GM23338 (cell line): ENCODE measurements at places on chromosomes 6 and 20.

DNA sequence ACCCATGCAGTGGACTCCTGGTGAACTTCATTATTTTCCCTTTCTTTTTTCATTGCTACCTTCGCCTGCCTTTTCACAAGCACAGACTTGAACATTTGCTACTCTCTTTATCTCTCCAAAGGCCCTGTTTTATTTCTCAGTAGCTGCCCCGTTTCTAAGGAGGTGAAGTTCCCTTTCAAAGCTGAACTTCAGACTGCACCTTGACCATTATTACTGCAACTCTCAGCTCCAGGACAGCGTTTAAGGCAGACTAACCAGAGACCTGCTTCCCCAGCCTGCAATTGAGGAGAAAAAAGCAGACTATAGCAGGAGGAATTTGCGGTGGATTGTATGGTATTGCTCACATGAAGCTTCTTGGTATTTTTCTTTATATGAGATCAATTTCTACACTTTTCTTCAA, 460.7 kb downstream of the CBLN4 start:
- no peak overlapping the region for H3K4me3 ChIP-seq
- no peak for DNase-seq
- H3K36me3 ChIP-seq, result peaks cover 3% of the 10 kb centered on the region

DNA sequence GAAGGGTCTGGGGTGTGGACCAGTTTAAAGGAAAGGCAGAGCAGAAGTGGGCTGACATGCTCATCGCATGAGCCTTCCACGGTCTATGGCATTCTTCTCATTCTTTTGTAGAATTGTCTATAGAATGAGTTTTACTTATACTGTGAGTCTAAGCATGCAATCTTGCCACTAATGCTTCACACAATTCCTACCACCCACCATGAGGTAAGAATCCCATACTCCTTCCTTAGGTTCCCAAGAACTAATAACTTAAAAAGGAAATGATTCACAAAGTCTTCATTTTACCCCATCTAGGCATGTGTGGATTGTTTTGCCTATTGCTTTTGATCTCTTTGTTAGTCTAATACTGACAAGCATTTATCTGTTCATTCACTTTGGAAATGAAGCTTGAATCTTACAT, 195.2 kb downstream of the LY86 start:
- no peak for DNase-seq
- H3K4me1 ChIP-seq, result peaks cover 5% of the 10 kb centered on the region; the same call in 1 of the 2 replicates
- no peaks in the 10 kb centered on the region for H3K36me3 ChIP-seq
- H3K27me3 ChIP-seq, result no peaks in the 10 kb centered on the region
- no peak overlapping the region for H3K4me3 ChIP-seq

DNA sequence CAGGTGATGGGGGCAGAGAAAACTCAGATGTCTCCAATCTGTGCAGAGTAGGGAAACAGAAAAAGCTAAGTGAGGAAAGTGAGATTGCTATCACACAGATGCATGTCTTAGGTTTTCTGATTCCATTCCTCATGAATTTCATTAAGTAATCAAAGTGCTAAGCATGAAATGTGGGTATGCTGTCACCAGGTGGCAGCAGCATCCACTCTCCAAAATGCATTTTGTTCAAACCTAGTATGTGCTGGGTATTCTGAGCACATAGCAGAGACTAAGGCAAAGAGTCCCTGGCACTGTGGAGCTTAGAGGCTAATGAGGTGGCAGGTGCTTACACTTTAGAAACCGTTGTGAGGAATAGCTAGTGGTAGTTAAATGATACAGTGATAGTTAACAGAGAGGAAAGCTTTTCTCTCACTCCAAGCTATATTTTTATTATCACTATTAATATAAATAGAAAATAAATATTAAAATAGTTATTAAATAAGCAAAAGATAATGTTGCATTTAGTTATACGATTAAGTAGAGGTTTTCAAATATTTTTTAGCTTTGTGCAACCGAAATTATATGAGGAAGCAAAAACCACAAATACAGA, 179.5 kb downstream of the CDH26 start:
- H3K4me3 ChIP-seq, result no peak overlapping the region
- no peaks in the 10 kb centered on the region for H3K4me1 ChIP-seq
- H3K27me3 ChIP-seq, result no peaks in the 10 kb centered on the region

GRCh38 chr6:91437315-91437729, 850.5 kb upstream of the MAP3K7 start:
- no peak overlapping the region for H3K4me3 ChIP-seq
- no peaks in the 10 kb centered on the region for H3K36me3 ChIP-seq
- peaks cover 11% of the 10 kb centered on the region for H3K4me1 ChIP-seq
- no peaks in the 10 kb centered on the region for H3K27me3 ChIP-seq

DNA sequence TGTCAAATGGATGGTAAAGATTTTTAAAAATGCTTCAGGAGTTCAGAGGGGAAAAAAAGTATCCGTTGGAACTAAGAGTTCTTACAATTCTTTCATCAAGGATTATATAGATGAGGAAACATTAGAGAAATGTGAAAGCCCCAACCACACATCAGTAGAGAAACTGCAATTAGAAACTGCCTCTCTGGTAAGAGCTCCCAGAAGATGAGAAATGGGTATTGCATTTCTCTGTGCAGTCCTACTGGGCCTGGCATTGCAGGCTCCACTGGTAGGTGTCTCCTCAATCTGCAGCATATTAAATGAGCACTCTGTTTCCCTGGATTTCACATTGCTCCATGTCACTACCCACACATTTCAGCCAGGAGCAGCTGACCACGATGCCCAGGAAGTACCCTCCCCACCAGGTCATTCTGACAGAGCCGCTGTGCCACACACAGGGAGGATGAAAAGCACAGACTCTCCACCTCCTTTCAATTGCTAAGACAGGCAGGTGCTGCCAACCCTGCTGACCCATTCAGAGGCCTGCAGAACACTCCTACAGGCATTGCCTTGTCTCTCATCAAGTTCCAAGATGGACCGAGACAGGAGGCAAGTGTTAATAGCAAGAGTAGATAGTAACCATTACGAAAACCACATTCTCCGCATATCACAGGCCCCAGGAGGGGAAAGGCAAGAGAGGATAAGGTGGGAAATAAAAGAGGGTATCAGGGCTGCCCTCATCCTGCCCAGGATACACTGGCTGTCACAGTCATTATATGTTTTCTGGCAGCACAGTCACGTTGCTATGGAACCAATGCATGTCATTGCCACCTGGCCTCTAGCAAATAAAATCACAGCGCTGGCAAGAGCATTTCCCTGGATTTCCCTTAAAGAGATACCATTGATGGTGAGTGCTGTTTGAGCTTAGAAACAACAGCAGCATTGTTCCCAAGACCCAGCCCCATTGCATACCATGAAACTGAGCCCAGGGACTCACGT, 241.7 kb downstream of the ATXN1 start:
- DNase-seq, result peak; percentile 44
- peaks cover 8% of the 10 kb centered on the region; the same call in 1 of the 2 replicates for H3K4me1 ChIP-seq
- no peaks in the 10 kb centered on the region for H3K27me3 ChIP-seq
- no peak overlapping the region for H3K4me3 ChIP-seq
- no peak overlapping the region for H3K27ac ChIP-seq
- H3K36me3 ChIP-seq, result no peaks in the 10 kb centered on the region

GRCh38 chr6:24744911-24745310, 26.0 kb upstream of the C6orf62 start:
- no peaks in the 10 kb centered on the region for H3K36me3 ChIP-seq
- no peak overlapping the region for H3K27ac ChIP-seq
- H3K4me1 ChIP-seq, result no peaks in the 10 kb centered on the region
- no peak for DNase-seq

DNA sequence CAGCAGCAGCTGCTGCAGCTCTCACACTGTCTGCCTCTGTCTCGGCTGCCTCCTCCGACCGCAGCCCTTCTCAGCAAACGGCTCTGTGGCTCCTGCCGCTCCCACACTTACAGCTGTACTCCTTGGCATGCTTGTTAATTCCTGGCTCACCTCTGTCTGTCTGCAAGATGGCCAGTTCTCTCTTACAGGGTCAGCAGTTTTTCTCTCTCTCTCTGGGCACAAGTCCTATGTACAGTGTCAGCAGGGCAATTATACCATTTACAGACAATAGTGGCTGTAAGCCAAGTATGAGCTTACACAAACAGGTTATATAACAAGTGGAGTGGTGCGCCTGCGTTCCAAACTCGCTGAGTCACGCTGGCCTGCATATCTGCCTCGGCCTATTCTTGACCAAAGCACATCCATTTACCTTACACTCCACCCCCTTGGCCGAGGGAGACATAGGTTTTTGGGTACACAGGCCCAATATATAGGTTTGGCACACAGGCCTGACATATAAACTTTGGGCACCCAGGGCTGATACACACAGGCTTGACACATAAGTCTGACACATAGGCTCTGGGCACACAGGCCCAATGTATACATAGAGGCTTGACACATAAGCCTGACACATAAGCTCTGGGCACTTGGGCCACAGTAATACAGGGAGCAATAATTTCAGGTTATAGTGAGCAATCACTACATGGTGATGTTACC, 4.4 kb downstream of the ZKSCAN3 start:
- H3K36me3 ChIP-seq, result no peaks in the 10 kb centered on the region
- no peak for DNase-seq
- H3K4me3 ChIP-seq, result no peak overlapping the region

- no peak overlapping the region for H3K27ac ChIP-seq
- no peak overlapping the region for H3K4me3 ChIP-seq
- H3K36me3 ChIP-seq, result peaks cover 72% of the 10 kb centered on the region
- DNase-seq, result no peak
- no peaks in the 10 kb centered on the region for H3K4me1 ChIP-seq
- no peaks in the 10 kb centered on the region for H3K27me3 ChIP-seq
Measured at GRCh38 chr20:496126-496696, 33.9 kb upstream of the TBC1D20 start.

DNA sequence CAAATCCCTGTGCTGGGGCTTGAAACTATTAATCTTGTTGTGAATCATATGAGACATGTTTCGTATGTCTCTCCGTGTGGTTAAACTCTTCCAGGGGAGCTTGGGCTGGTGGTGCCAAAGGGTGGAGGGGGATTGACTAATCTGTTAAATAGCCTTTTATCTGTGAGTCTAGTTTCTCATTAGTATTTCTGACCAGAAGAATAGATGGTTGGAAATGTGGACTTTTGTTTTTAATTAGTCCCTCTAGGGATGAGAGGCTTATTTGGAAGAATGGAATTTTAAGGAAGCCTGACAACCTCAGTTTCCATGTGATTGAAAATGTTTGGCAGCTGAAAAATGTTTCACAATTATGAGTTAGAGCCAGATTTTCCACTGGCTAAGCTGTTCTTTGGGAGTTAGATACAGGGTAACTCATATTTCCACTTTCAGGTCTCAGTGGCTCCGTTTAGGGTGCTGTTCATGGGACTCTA, 117.3 kb downstream of the BCKDHB start:
- no peak for DNase-seq
- H3K27ac ChIP-seq, result no peak overlapping the region
- H3K4me3 ChIP-seq, result no peak overlapping the region
- H3K36me3 ChIP-seq, result no peaks in the 10 kb centered on the region
- peaks cover 10% of the 10 kb centered on the region for H3K4me1 ChIP-seq

GRCh38 chr6:112160745-112161144, 73.4 kb downstream of the FAM229B start:
- DNase-seq, result no peak
- no peaks in the 10 kb centered on the region for H3K27me3 ChIP-seq
- no peak overlapping the region for H3K4me3 ChIP-seq
- H3K4me1 ChIP-seq, result no peaks in the 10 kb centered on the region
- no peaks in the 10 kb centered on the region for H3K36me3 ChIP-seq
- no peak overlapping the region for H3K27ac ChIP-seq

GRCh38 chr6:44100088-44100550, 27.1 kb downstream of the MRPL14 start:
- no peaks in the 10 kb centered on the region for H3K4me1 ChIP-seq
- no peaks in the 10 kb centered on the region for H3K36me3 ChIP-seq
- H3K4me3 ChIP-seq, result no peak overlapping the region
- peak; percentile 53 for DNase-seq

- DNase-seq, result no peak
- H3K27ac ChIP-seq, result no peak overlapping the region
- 0 out of 2 replicates have a peak, but pooled peaks cover 13% of the 10 kb centered on the region for H3K4me1 ChIP-seq
- H3K4me3 ChIP-seq, result no peak overlapping the region
- no peaks in the 10 kb centered on the region for H3K27me3 ChIP-seq
- H3K36me3 ChIP-seq, result no peaks in the 10 kb centered on the region
Measured at GRCh38 chr20:10581823-10582222, 92.0 kb downstream of the JAG1 start.

DNA sequence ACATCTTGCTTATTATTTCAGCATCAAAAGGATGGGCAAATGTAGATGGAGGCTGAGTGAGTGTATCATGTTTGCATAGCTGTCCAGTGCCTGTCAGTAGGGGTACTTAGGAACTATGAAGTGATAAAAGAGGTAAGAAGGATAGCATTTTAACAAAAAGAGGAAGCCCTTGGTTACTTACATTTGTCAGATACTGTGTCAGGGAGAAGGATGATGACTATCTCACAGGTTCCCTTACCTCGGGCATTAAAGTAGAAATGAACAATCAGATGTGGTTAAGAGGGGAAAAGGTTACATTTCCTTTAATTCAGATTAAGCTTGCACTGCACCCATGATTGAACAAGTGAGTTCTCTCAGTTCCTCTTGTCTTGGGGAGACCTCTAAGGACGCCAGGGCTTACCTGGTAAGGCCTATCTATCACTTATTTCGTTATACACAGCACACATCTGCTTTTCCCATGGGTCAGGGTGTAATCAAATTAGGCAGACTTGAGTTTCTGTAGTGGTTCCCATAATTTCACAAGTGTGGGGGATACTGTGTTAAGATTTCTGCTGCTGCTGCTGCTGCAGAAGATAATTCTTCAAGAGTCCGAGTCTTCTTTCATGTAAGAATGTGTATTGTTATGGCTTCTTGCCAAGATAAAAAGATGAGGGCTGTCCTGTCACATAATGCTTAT, 4.5 kb downstream of the FOXO3 start:
- H3K4me1 ChIP-seq, result peaks cover 30% of the 10 kb centered on the region
- H3K36me3 ChIP-seq, result no peaks in the 10 kb centered on the region; the same call in 1 of the 2 replicates
- no peak overlapping the region for H3K27ac ChIP-seq
- no peak overlapping the region for H3K4me3 ChIP-seq

DNA sequence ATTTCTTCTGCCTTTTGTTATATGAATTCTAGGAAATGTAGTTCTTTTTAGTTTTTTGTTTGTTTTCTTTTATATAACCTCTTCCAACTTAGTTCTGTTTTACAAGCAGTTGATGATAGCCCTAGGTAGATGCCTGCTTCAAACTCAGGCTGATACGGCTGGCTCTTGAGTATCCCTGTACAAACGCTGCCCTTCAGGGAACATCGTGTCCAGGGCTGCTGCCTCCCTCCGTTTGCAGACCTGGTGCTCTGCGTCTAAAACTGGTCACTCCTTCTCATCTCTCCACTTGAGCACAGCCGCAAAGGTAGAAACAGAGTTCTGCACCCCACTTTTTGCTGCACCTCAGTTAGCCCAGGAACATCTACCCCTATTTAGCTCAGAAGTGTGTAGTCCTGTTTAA, 310.1 kb downstream of the PRL start:
- H3K36me3 ChIP-seq, result no peaks in the 10 kb centered on the region; the same call in 1 of the 2 replicates
- no peak overlapping the region for H3K27ac ChIP-seq
- no peaks in the 10 kb centered on the region for H3K27me3 ChIP-seq
- no peak overlapping the region for H3K4me3 ChIP-seq
- no peak for DNase-seq
- no peaks in the 10 kb centered on the region for H3K4me1 ChIP-seq

GRCh38 chr20:36093025-36093803, 61.3 kb upstream of the EPB41L1 start:
- peak overlapping the region; percentile 61 for H3K4me3 ChIP-seq
- H3K36me3 ChIP-seq, result no peaks in the 10 kb centered on the region
- no peak for DNase-seq
- H3K27ac ChIP-seq, result no peak overlapping the region

GRCh38 chr6:34273242-34273805, 24.5 kb upstream of the SMIM29 start:
- H3K4me3 ChIP-seq, result no peak overlapping the region
- H3K36me3 ChIP-seq, result no peaks in the 10 kb centered on the region
- H3K27ac ChIP-seq, result no peak overlapping the region
- no peak for DNase-seq

- no peaks in the 10 kb centered on the region for H3K36me3 ChIP-seq
- H3K27ac ChIP-seq, result no peak overlapping the region
- peak; percentile 60 for DNase-seq
- H3K27me3 ChIP-seq, result no peaks in the 10 kb centered on the region
- no peaks in the 10 kb centered on the region for H3K4me1 ChIP-seq
- H3K4me3 ChIP-seq, result no peak overlapping the region
Measured at GRCh38 chr6:121791396-121792315, 356.2 kb downstream of the GJA1 start.
